ENCODE measurements at places on chromosomes 3 and 15.
A peak's percentile ranks its signal among the peaks of the same experiment; 100 is the strongest.

DNA sequence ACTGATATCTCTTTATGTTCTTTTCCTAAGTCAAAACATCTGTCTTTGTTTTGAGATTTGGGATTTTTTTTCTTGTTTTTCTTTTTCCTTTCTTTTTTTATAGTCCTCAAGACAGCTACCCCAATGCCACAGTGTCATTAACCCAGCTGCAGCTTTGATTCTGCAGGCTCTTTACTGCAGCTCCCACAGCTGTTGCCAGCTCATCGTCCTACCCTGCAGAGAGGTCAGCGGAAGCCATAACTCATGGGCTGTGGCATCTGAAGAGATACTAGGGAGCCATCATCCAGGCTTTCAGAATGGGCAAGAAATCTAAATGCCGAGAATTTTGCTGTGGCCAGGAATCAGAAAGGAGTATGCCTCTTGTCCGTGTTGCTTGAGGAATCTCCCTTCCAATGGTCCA is 44.3 kb upstream of the SLC24A5 start:
- no peak for DNase-seq

- no peak for DNase-seq
Observed at GRCh38 chr3:74463515-74463914, 150.9 kb downstream of the CNTN3 start.

DNA sequence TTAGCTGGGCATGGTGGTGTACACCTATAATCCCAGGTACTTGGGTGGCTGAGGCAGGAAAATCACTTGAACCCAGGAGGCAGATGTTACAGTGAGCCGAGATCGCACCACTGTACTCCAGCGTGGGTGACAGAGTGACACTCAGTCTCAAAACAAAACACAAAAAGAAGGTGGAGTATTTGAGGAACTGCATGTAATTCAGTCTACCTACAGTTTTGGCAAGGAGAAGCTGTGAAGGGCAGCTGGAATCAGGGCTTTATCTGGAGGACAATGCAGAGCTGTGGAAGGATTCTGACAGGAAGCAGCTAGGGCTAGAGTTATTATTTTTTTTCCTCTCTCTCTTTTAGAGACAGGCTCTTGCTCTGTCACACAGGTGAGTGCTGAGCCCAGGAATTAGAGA is 6.8 kb downstream of the H1-8 start:
- DNase-seq = no peak

DNA sequence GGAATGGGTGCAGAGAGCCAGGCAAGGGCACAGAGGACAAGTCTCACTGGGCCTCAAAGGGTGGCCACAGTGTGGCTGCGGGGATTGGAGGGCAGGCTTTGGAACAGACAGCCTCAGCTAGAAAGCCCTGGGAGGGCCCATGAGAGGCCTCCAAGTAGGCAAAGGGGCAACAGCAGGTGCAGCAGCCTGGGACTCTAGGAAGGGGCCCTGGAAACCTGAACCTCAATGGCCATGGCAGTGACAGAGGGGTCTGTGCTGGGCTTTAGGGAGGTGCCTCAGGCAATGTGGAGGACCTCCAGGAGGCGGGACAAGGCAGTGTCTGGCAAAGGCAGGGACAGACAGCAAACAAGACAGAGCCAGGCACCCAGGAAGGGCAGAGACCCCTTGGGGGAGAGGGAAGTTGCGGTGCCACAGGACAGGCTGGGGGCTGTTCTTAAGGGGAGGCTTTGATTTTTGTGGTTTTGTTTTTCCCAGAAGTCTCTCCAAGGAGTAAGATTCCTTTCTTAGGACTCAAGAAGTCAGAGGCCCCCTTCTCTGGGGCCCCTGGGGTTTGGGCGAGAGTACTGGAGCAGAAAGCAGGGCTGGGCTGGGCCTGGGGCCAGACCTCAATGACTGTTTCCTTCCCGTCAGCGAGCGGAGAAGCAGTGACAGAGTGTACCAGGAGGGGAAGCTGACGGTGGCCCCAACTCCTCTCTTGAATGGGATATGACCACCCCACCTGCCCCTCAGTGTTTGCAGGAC is 9.7 kb downstream of the STOML1 start:
- DNase-seq = peak; percentile 38

GRCh38 chr3:70963431-70964275 is 619.9 kb downstream of the FOXP1 start:
- DNase-seq = no peak

- DNase-seq = no peak
Observed at GRCh38 chr3:9198899-9199335, 50.5 kb downstream of the SRGAP3 start.

DNA sequence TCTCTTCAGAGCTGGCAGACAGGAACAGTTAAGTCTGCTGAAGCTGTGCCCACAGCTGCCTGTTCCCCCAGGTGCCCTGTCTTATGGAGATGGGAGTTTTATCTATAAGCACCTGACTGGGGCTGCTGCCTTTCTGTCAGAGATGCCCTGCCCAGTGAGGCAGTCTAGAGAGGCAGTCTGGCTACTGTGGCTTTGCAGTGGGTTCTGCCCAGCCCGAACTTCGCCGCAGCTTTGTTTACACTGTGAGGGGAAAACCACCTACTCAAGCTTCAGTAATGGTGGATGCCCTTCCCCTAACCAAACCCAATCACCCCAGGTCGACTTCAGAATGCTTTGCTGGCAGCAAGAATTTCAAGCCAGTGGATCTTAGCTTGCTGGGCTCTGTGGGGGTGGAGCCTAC is 91.2 kb downstream of the SLC25A26 start:
- DNase-seq = no peak

DNA sequence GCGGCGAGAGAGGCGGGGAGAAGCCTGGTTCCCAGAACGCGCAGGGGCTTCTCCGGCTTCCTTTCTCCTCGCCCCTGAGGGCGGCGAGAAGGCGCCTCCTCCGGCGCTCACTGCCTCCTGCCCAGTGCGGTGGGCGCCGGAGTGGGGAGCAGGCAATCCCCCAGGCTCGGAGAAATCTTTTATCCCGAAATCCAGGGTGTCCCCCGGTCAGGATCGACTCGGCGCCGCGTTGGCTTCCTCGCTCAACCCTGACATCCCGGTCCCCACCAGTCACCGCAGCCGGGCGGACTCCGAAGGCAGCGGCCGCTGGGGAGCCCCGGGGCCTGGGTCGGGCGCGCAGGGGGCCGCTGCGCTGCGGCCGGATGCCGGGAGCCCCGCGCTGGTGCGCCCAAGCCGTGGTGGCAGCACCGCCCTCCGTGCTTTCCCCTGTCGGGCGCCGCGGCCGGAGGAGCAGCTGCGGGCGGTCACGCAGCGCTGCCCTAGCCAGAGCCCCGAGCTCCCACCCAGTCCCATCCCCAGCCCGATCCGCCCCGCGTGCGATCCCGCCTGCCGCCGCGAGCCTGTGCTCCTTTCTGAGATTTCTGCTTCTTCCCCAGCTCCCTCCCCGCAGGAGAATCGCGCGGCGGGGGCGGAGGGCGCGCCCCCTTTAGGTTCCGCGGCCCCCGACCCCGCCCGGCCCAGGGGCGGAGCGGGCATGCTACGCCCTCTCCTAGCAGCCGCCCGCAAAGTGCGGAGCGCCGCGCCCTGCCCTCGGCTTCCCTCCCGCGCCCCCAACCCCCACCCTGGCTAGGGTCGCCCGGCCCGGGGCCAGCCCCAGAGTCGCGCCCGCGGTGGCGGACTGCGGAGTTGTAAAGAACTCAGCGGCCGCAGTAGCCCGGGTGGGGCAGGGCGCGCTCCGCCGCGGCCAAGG is 683 bp upstream of the CACNA2D3 start:
- no peak for DNase-seq

- DNase-seq = no peak
Observed at GRCh38 chr3:134601539-134602439, 49.0 kb downstream of the KY start.

- no peak for DNase-seq
Observed at GRCh38 chr15:60548101-60548500, 69.2 kb upstream of the ICE2 start.

DNA sequence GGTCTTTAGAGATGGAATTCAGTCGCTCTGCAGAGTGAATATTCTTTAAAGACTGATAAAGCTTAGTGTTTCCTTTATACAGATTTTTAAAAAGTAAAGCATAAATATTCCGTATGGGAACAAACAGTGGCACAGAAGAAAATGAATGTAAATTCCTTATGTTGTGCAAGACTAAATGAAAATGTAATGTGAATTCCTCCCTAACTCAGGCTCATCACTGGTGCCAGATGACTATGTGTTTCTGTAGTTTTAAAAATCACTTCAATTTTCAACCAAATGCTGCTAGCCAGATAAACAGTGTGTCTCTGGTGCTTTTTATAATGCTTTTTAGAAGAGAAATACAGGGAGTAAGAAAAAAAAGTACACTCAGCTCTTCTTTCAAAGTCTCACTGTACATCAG is 154.8 kb upstream of the SNTN start:
- DNase-seq = no peak

DNA sequence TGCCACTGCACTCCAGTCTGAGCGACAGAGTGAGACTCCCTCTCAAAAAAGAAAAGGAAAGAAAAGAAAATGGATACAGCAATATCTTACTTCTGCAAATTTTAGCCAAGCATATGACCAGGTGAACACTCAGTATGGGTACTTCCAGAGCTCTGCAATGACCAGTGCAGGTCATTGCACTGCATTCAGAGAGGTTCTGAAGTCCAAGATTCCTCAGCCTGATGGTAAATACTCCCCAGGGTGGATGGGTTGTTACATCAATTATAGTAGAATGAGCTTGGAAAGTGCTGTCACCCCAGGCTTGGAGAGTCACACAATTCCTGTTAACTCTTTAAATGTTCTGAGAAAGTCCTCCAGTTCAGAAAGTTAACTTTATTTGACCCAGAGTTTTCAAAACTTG is 103.7 kb downstream of the RPLP1 start:
- DNase-seq = no peak

Measured in ascending aorta (tissue), 2 donors.